Small intestine (tissue), 16 donors: ENCODE measurements at places on chromosomes 1 and 21.

GRCh38 chr1:106910798-106911197 is 145.7 kb upstream of the PRMT6 start:
- no peak for DNase-seq

DNA sequence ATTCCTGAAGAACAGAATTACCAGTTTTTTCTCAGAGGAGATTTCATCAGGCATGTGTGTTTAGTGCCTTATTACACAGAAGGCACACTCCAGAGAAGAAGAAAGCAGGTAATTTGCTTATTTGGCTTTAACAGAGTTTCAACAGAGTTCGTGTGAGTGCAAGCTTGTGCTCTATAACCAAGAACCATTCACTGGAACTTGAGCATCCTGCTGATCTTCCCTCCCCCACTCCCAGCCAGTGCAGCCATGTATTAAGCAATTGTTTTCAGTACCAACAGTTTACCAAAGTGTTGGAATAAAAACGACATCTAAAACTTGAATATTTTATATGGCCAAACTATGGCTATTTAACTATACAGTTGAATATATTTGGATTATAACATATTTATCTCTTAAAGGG is 4.3 kb downstream of the MGST3 start:
- DNase-seq: no peak

- peak; percentile 67 for DNase-seq
Measured at GRCh38 chr1:164772635-164773034, 213.7 kb downstream of the PBX1 start.

DNA sequence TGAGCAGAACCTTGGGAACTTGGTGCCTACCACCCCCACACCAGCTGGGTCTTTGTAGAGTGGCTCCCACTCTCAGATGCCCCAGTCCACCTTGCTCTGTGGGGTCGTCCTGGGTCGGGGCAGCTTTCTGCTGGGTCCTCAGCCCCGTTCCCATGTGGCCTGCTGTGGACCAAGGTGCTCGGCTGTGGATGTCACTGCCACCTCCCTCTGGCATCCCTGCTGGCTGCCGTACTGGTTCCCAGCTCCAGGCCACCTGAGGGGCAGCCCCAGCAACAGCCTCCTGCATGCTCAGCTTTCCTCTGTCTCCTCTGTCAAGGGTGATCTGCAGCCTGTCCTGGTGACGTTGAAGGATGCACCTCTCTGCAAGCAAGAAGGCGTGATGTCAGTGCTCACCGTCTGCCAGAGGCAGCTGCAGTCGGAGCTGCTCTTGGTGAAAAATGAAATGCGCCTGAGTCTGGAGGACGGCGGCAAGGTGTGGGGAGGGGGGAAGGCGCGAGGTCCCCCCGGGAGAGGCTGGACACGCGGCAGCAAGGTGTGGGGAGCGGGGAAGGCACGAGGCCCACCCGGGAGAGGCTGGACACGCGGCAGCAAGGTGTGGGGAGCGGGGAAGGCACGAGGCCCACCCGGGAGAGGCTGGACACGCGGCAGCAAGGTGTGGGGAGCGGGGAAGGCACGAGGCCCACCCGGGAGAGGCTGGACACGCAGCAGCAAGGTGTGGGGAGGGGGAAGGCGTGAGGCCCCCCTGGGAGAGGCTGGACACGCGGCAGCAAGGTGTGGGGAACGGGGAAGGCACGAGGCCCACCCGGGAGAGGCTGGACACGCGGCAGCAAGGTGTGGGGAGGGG is 45.9 kb upstream of the DIP2A start:
- no peak for DNase-seq

DNA sequence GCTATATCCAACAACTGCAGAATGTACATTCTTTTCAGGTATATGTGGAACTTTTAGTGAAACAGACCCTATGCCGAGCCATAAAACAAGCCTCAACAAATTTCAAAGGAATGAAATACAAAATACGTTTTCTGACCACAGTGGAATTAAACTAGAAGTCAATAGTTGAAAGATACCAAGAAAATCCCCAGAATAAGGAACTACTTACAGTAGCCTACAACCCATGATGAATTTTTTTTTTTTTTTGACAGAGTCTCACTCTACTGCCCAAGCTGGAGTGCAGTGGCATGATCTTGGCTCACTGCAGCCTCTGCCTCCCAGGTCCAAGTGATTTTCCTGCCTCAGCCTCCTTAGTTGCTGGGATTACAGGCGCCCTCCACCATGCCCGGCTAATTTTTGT is 83.4 kb downstream of the RUNX3 start:
- DNase-seq: no peak

GRCh38 chr1:228378873-228379460 is 27.7 kb downstream of the TRIM11 start:
- no peak for DNase-seq

- DNase-seq: peak; percentile 28
Measured at GRCh38 chr1:240149484-240150094, 57.9 kb downstream of the FMN2 start.

GRCh38 chr1:159974350-159974965 is 20.4 kb upstream of the SLAMF9 start:
- no peak for DNase-seq

DNA sequence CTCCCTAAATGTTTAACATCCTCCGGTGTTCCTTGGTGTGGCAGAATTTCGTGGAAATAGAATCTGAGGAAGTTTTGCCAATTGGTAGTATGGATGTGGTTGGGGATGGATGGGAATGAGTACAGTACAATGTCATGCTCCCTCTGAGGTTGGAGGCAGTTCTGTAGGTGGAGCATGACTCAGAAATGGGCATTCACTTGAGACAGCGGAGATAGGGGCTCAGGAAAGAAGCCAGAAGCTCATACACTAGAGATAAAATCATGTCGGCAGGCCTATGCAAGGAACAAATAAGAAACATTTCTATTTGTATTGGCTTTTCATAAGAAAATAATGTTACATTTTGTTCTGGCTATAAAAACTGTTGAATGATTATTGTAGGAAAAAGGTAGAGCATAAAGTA is 196.0 kb downstream of the URB2 start:
- DNase-seq: no peak
